Peyer's patch (tissue), 4 donors: ENCODE measurements at places on chromosomes 1 and 21. TPM values are rescaled to one million over a fixed set of nuclear protein-coding genes. Genes with fewer than 3 reads are reported as not detected.

DNA sequence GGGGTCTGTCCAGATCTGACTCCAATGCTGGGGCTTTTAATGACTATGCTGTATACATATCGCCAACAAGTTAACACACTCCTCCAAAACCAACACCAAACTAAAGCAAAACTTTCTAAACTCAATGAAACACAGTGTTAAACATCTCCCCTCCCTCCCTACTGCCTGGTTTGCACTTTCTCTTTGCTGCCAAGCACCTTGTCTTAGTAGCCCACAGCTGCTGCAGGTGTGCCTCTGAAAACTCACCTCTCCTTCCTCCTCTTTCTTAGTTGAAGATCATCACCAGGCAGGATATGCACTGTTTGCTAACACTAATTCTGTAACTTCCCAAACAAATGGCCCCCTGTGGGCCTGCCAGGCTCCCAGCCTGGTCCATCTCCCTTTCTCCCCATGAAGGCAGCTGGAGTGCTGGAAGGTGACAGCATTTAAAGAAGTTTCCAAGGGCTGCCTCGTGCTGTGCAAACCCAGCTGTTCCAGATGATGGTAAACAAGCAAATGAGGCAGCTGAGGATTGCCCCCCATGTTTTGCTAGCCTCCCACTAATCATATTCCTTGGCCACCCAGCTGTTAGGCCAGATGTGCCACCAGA is 213.7 kb downstream of the ASTN1 start:
- H3K27ac ChIP-seq: no peak overlapping the region
- H3K4me3 ChIP-seq: no peak overlapping the region
- no peaks in the 10 kb centered on the region for H3K4me1 ChIP-seq

DNA sequence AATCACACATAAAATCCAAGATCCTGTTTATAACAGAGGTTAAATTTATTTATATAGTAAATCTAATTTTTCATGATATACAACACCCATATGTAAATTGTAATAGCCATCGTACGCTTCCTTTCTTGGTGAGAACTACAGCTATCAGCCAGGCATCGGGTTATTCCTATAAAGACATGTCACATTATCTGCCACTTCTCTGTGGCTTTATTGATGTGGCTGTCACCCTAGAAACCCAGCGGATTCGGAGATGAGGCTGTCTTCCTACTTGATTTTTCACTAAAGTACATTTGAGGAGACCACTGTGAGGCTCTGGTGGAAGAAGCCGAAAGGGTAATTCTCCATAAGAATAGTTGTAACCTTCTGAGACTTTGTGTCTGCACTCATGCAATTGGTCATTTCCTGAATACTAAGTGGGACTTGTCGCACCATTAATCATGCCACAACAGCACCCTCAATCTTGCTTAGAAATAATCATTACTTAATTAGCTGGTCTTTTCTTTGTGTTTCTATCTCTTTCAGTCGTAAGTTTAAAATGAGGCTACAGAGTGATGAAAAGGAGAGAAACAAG is 106.0 kb downstream of the NTNG1 start:
- no peaks in the 10 kb centered on the region for H3K27me3 ChIP-seq
- no peak for DNase-seq
- H3K36me3 ChIP-seq: no peaks in the 10 kb centered on the region
- no peaks in the 10 kb centered on the region for H3K4me1 ChIP-seq

PALMD gene
- total RNA-seq: 4.0 TPM

PPIAL4G gene
- total RNA-seq: not detected

PADI2 gene
- total RNA-seq: 60.0 TPM

PEX10 gene
- total RNA-seq: 22.3 TPM

CACNA1E gene
- not detected for total RNA-seq

TLR5 gene
- total RNA-seq: 2.1 TPM
